ENCODE measurements at places on chromosomes 2 and 18.

DNA sequence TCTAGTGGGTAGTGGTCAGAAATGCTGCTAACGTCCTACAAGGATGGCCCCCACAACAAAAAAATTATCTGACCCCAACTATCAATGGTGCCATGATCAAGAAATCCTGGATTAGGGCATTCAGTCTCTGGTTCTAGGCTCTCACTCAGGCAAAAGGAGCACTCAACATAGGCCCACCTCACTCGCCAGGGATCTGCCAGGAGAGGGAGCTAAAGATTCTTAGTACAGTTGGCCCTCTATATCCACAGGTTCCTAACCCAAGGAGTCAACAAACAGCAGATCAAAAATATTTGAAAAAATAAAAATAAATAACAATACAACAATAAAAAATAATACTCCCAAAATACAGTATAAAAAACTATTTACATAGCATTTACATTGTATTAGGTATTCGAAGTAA lies 10.0 kb downstream of the SLC4A5 start:
- peak; percentile 26 for DNase-seq

DNA sequence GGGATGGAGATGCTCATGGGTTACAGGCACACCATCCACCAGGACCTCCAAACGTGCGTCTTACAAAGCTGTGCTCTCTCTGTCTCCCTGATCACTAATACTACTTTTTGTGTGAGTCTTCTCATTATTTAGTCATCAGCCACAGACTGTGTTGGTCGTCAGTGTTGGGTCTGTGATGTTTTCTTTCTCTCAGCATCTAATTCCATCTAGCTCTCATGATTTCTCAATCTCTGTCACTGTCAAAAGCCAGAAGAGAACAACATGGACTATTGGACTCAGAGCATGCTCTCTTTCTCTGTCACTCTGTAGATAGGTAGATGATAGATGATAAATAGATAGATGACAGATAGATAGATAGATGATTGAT lies 6.0 kb upstream of the ARL4C start:
- DNase-seq = peak; percentile 82

- DNase-seq = no peak
These were observed 443.9 kb upstream of the MYT1L start for GRCh38 chr2:2775018-2775417.

GRCh38 chr2:145841973-145842372 lies 1322.1 kb upstream of the ZEB2 start:
- DNase-seq = no peak

DNA sequence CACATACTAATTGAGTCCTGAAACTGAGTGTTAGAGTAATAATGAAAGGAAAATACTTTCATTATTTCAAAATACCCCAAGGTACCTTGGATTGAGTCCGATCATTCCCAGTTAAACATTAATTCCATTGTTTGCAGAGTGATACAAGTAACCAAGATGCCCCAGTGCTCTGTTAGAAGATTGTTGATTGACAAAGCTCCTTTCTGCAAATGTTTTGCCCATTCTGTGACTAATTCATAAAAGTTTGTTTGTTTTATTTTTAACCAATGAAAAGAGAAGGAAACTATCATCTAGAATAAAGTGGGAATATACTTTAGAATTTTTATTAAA lies 124.0 kb downstream of the GULP1 start:
- DNase-seq = no peak

DNA sequence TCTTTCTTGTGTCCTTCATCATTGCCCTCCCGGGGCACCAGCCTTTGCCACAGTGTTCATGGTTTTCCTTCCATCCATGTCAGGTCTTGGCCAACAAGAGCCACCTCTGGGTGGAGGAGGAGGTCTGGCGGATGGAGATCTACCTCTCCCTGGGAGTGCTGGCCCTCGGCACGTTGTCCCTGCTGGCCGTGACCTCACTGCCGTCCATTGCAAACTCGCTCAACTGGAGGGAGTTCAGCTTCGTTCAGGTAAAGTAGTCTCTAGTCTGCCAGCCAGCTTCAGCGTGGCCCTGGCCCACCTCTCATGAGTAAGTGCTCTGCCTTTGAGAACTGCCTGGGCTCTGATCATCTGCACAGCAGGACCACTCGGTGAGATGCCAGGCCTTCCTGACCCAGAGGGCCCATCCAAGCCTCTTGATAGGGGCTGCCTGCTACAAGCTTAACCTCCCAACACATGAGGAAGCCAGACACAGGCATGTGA lies 31.0 kb downstream of the STEAP3 start:
- no peak for DNase-seq

DNA sequence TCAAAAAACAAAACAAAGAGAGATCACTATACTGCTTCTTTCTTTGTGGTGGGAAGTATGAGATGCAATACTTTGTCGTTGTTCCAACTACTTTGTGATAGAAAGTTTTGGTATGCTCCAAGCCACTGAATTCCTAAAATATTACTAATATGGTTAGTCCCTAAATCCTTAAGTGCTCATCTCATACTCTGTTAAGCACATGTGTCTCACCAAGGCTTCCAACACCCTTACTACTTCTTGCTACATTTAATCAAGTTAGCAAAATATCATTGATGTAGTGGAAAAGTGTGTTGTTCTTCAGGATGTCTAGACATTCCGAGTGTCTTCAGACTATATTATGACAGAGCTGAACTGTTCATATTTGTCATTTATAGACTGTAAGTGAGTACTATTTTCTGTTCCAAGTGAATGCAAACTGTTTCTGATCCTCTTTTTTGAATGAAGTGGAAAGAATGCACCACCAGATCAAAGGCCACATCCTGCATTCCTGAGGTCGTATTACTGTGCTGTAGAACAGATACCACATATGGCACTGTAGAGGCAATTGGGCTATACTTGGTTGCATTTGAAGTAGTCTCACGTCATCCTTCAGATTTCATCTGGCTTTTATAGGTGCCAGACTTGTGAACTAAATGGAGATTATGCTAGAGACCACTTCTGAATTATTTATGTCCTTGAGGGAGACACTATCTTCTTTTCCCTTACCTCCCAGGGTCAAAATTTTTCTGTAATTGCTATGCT lies 298.4 kb upstream of the ZNF521 start:
- peak; percentile 98 for DNase-seq

GRCh38 chr18:34976534-34976898 lies 64.7 kb upstream of the MAPRE2 start:
- no peak for DNase-seq

DNA sequence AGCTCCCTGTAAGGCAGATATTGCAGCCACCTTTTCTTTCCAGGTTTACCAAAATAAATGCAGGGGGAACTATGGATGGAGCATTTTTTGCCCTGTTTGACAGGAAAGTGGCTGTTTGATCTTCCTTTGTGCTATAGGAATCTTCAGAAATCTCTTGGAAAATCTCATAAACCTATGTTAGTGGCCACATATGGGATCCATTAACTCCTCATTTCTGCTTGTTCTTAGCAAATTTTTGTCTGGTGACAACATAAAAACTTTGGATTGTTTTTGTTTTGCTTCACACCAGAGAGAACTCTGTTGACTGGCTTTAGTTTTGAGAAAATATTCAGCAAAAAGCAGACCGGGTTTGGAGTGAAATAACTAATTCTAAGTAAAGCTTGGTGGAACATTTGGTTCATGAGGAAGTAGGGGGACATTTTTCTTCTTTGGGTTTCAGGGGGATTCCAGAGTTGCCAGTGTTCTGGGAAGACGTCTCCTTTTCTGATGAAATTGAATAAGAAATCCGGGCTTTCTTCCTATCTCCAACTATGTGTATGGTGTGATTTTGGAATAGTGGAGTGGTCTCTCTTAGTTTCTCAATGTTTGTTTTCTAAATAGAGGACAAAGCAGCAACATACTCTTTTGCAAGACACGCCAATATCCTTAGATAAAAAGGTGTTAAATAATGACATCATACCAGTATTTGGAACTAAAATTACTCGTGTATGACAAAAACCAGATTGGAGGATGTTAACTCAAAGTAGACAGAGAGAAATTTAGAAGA lies 174.4 kb downstream of the ICOS start:
- peak; percentile 37 for DNase-seq

- DNase-seq = peak; percentile 65
These were observed 48.5 kb upstream of the LYPD6B start for GRCh38 chr2:148989882-148990493.

DNA sequence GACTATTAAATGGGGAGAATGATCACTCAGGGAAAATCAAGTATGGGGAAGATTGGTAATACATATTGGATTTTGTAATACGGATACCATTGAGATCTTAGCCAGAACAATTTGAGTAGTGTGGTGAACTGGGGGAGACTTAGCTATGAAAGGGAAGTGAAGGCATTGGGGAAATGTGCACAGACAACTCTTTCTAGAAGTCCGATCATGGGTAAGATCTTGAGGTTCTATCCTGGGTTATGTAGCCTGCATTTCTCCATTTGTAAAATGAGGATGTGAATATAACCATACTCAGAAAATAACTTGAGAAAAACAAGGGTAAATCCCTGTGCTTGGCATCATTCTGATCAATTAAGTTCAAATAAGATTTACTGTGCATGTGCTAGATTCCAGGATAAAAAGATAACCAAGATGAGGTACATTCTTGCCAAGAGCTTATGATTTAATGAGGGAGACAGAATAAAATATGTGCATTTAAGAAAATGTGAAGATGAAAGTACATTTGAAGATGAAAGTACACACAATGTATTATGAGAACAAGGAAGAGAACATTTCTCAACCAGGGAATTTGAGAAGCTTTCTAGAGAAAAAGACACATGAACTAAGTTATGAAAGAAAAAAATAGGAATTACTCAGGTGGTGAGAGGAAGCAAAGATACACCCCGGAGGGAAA lies 49.5 kb downstream of the SLC40A1 start:
- DNase-seq = no peak

DNA sequence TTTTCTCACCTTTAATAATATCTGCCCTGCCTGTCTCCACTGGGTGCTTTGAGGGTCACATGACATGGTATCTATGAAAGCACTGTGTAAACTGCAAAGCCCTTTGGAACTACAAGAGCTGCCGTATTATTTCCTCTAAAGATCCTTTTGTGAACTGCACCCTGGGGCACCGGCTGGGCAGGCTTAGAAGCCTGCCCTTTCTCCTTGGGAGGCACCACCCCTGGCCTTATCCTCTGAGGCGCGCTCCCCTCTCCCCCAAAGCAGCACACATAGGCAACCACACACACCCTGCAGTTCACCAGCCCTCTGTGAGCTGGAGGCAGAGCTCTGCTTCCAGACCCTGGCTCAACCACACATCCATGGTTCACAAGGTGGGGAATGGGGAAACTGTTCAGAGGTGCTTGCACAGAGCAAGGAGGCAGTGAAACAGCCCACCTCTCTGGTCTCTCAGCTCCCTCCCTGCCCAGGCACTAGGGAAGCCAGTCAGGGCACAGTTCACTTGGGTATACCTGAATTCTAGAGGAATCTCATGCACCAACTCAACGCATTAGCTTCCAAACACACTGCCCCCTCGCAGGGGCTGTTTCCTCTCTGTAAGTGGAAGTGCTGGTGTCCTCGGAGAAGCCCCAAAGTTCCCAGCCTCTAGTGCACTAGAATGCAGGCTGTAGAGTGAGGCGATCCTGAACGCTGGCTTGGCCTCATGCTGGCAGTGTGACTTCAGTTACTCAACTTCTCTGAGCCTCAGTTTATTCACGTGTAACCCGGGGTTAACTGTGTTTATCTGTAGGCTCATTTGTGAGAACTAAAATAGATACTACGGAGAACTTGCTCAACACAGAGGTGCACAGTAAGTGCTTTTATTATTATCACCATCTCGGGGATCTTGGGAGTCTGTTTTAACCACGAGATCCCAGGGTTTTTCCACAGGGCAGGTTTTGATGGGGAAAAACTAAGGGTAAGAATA lies 11.0 kb downstream of the SIGLEC15 start:
- no peak for DNase-seq

DNA sequence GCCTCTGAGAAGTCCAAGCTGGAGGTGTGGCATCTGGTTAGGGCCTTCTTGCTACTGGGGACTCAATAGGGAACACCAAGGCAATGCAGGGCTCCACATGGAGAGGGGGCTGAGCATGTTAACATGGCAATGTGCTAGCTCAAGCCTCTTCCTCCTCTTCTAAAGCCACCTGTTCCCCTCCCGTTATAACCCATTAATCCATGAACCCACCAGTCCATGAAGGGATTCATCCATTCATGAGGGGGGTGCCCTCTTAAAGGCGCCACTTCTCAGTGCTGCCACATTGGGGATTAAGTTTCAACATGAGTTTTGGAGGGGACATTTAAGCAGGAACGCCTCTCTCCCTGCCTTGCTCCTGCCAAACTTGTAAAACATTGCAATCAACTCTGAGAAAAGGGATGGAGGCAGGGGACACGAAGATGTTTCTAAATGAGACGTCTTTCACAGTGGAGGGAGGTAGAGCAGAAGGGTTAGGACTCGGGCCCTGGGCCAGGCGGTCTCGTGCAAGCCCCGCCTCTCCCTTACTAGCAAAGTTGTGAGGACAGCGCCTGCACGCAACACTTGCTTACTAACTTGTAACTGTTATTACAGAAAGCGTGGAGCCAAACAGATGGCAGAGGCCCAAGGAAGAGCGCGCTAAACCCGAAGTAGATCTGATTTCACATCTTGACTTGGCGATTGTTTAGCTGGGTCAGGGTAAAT lies 118.2 kb upstream of the ZNF516 start:
- DNase-seq = no peak

Data from fibroblast of skin of right biceps (primary cell).